Airway epithelial cell (primary cell): ENCODE measurements at places on chromosomes 7 and 10. TPM values are rescaled to one million over a fixed set of nuclear protein-coding genes. Genes with fewer than 3 reads are reported as not detected.

Gene ELFN1
- total RNA-seq, result 0.07 and 0.14 TPM in 2 replicates

Gene FAM131B
- 0.35 and 0.56 TPM in 2 replicates for total RNA-seq

Gene DPP6
- total RNA-seq, result 0.14 TPM in 1 of 2 replicates, not detected in the other

Gene CCDC3
- 15.7 and 16.6 TPM in 2 replicates for total RNA-seq

Gene TMEM273
- total RNA-seq, result not detected in 2 replicates

Gene LHPP
- 9.9 and 14.9 TPM in 2 replicates for total RNA-seq
